ENCODE measurements at places on chromosomes 12 and 14. TPM values are rescaled to one million over a fixed set of nuclear protein-coding genes. Genes with fewer than 3 reads are reported as not detected.

- no peak for DNase-seq
These were observed 146.0 kb upstream of the SFSWAP start for GRCh38 chr12:131564845-131565244.

GRCh38 chr14:82855912-82856391 is 1322.3 kb upstream of the SEL1L start:
- DNase-seq = no peak

DNA sequence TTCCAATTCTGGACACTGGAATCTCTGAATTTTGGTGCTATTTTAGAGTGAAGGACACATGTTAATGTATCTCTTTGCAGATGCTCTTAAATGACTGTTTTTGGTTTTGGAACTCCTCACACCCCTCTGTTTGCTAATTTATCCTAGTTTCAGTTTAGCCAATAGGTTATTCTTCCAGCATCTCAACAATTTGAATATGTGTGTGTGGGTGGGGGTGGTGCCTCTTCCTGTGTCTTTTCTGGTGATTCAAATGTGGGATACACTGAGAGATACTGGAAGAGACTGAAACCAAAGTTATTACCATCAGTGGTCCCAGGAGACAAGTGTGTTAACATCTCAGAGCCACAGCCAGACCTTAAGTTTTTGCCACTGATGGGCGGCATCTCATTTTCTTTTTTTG is 1317.4 kb upstream of the TMEM132C start:
- no peak for DNase-seq

- DNase-seq = peak; percentile 82
These were observed 3.4 kb upstream of the NXPH4 start for GRCh38 chr12:57213058-57213715.

- no peak for DNase-seq
These were observed 3.1 kb upstream of the HPD start for GRCh38 chr12:121861636-121862254.

DNA sequence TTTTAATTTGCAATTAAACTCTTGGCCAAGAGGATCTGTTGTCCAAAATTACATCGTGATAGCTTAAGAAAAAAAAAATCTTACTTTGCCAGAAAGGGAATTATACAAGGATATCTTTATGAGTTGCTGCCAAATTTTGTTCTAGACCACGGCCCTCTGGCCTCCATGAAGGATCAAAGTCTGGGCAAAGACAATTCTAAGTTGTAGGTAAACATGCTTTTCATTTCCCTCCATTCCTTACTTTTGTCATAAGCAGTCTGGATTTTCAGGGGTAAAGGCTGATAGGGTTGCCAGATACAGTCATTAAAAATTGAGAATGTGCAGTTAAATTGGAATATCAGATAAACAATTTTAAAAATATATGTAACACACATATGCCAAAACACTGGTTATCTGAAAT is 135.1 kb downstream of the MON2 start:
- DNase-seq = no peak

DNA sequence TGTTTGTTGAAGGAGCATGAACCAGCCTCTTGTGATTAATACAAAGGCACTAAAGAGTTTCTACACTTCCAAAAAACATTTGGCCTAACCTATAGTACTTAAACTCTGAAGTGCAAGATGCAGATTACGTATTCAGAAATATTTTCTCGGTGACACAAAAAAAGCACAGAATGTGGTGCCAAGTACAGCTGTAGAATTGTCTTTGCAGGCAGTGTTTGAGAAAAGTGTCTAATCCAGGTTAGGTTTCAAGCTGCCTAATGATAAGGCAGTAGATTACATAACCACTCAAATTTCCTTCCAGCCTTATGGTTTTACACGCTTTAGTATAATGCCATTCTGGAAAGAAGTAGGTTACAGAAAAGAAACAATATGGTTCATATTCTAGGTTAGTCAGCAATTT is 205.2 kb downstream of the KLHL28 start:
- no peak for DNase-seq

- no peak for DNase-seq
These were observed 107.7 kb upstream of the LRFN5 start for GRCh38 chr14:41498959-41499358.

DNA sequence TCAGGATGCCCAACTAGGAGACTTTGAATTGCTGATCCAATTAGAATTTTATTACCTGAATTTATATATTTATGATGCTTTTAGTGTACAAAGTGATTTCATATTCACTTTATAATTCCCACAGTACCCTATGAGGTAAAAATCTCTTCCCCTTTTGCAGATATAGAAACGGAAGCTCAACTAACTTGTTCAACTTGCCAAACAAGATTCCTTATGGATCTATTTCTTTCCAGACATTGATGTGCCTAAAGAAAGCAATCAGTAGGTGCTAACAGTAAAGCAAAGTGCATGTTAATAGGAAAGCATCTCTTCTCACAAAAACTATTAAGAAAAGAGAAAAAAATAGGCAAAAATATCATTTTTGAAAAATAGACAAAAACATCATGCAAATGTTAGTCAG is 65.9 kb upstream of the PPP1R12A start:
- no peak for DNase-seq

- DNase-seq = peak; percentile 25
These were observed 10.0 kb upstream of the AMHR2 start for GRCh38 chr12:53413485-53414204.

DNA sequence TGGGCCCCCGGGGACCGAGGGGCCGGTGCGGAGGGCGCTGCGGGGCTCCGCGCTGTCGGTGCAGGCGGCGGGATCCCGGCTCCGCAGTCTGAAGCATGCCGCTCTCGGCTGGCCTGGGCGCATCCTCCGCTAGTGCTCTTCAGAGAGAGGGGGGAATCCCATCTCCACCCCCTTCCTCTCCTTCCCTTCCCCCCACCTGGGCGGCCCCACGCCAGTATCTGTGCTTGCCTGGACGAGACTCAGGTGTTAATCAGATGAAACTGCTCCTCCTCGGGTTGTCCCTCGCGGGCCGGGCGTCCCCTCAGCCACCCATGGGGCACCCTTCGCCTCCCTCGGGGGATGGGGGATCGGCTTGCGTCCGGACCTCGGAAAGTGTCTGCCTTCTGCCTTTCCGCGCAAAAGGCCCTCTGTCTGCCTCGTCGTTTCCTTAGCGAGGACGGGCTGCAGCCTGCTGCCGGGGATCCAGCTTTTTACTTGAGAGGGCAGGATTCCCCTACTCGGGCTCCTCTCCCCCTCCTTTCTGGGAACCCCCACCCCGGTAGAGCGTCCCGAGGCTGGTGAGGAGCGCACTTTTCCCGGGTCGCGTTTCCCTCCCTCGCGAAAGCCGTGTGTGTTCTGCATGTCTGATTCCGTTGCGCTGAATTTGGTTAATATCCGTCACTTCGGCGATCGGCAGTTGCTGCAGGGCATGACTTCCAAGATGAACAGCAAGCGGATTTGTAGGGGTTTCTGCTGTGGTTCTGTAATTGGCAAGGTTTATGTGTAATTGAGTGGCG is 1.1 kb downstream of the GPHN start:
- DNase-seq = peak; percentile 74

DNA sequence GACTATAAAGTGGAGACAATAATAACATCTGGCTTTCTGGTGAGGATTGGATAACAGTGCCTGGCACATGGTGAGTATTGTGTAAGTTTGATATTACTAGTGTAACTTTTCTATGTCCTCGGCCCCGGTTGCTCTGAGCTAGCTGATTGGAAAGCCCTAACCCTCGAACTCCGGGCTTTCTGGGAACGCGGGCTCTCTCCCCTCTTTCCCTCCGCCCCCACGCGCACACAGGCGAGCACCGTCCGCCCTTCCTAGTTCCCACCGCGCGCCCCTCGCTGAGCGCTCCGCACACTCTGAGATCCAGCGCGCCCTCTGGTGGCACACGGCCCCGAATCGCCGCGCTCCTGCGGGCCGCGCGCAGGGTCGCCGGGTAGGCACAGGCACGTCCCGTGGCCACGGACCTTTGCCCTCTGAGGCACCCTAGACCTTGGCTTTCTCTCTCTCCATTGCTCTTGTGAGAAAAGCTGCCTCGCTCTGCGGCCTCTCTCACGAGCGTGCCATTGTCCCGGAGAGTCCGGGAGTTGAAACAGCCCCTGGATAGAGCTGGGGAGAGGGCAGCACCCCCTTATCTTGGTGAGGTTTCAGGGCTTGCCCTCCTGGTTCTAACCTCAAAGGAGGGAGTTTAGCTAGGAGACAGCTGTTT is 23.2 kb upstream of the ESRRB start:
- no peak for DNase-seq

DNA sequence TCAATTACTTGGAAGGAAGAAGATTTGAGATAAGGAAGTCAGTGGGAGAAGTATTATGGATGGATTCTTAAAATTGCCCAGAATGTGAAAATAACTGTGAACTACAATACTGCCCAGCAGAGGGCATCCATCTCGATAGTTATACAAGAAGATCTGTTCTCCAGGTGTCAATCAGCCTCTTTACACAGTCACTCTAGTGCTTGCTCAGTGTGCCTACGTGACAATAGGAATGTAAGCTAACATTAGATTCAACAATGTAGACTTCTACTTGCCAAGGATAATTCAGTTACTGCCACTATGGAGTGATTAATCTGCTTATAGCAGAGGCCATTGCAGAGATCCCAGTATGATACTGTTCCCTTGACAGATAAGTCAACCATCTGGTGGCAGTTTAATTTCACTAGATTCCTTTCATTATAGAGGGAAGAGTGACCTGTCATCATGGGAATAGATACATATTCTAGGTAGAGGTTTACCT is 10.6 kb upstream of the MAP4K5 start:
- peak; percentile 58 for DNase-seq

DNA sequence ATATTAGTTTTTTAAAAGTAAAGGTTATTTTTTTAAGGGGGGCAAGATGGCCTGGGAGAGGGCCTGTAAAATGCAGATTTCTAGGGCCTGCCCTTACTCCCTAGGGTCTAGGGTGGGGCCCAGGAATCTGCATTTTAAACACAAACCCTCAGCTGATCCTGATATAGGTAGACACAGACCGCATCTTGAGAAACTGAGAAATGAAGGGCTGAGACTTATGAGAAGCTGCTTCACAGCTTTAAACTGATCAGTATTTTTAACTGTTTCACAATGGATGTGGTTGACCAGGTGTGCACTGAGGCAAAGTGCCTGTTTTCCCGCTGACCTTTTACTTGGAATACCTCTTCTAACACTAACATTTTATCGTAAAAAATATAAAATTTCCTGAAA is 84.0 kb downstream of the CCDC88C start:
- no peak for DNase-seq

DNA sequence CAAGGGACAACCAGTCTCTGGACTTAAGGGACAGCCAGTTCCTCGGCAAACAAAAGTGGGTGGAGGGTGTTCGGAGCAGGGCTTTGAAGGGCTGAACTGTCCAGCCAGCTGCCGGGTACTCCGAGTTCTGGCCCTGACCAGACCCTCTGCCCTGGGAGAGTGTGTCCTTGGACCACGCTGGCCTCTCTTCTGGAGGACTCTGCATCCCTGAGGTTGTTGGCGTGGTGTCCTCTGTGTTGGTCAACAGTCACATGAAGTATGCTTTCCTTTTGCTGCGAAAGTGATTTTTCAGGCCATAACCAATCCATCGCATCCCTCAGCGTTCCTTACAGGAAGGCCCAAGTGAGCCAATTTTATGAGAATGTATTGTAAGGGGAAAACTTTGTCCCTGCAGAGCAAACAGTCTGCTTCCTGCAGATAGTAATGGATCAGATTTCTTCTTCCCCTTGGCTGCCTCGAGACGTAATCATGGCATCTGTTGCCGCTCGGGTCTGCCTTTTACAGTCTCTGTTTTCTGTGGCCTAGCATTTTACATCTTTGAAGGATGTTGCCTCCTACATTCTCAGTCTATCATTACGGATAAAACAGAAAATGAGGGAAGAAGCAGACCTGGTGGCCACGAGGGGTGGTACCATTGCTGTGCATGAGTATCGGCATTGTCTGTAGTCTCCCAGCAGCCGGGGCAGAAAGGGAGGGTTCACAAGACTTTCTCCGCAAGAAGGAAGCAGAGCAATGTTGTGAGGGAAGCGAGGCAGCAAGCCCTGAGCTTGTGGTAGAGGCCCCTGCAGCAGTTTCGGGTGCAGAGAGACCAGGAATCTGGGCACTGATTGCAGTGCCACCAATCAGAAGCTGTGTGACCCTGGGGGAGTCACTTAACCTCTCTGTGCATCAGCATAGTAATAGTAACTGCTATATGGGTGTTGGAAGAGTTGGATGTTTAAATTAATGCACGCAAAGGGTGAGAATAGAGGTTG is 47.4 kb downstream of the SMIM41 start:
- no peak for DNase-seq

GRCh38 chr12:65787056-65787865 is 37.0 kb upstream of the HMGA2 start:
- no peak for DNase-seq

DNA sequence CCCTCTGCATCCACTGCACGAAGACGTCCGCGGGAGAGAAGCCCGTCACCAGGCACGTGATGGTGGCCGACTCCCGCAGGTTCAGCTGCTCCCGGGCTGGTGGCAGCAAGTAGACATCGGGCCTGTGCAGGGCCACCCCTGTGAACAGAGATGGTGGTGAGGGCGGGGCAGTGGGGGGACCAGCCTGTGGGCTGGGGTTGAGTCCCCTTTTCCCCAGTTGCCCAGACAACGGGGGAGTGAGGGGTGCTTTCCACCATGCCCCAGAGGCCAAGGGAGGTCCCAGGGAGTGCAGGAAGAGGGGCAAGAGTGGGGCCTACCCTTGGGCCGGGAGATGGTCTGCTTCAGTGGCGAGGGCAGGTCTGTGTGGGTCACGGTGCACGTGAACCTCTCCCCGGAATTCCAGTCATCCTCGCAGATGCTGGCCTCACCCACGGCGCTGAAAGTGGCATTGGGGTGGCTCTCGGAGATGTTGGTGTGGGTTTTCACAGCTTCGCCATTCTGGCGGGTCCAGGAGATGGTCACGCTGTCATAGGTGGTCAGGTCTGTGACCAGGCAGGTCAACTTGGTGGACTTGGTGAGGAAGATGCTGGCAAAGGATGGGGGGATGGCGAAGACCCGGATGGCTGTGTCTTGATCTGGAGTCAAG is 328.3 kb downstream of the TMEM121 start:
- no peak for DNase-seq

DNA sequence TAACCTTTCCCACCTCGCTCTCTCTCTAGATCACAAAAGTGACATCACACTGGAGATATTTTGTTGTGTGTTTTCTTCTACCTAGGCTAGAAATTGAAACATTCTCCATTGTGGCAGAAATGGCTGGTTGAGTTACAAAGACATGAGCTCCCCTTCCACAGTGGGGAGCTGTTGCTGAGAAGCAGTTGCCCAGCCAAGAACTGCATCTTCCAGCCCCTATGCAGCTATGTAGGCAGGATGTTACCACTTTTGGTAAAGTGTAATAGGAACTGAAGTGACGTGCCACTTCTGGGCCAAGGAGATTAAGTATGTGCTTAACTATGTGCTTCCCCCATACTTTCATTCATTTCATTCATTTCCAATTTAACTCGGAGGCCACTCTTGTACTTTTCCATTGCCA is 138.7 kb upstream of the E2F7 start:
- DNase-seq = no peak

- DNase-seq = no peak
These were observed 6.0 kb upstream of the PCK2 start for GRCh38 chr14:24088095-24088494.

Gene FCF1
- total RNA-seq = 30.7 TPM

Gene ETFBKMT
- 3.8 TPM for total RNA-seq

Gene TOMM20L
- not detected for total RNA-seq

Gene LRRC10
- total RNA-seq = not detected

Gene ZNF384
- 14.9 TPM for total RNA-seq

Gene CLEC4D
- total RNA-seq = 2.6 TPM

Gene NRIP2
- 3.4 TPM for total RNA-seq

Data from spinal cord (tissue), 10 donors.